Retina (tissue), 1 donor: ENCODE measurements at places on chromosomes 16 and 17.

- DNase-seq, result no peak
Observed at GRCh38 chr16:56260378-56261160, 69.3 kb downstream of the GNAO1 start.

- DNase-seq, result peak; percentile 98
Observed at GRCh38 chr17:16215273-16215964, at the start of gene NCOR1. TSS of gene NCOR1 (minus strand) at chr17:16215534. CDS start at chr17:16194569, 20,965 bp downstream.

- no peak for DNase-seq
Observed at GRCh38 chr16:8655184-8655717, 19.2 kb upstream of the ABAT start.

- DNase-seq, result no peak
Observed at GRCh38 chr16:19269098-19269497, 16.4 kb upstream of the CLEC19A start.

DNA sequence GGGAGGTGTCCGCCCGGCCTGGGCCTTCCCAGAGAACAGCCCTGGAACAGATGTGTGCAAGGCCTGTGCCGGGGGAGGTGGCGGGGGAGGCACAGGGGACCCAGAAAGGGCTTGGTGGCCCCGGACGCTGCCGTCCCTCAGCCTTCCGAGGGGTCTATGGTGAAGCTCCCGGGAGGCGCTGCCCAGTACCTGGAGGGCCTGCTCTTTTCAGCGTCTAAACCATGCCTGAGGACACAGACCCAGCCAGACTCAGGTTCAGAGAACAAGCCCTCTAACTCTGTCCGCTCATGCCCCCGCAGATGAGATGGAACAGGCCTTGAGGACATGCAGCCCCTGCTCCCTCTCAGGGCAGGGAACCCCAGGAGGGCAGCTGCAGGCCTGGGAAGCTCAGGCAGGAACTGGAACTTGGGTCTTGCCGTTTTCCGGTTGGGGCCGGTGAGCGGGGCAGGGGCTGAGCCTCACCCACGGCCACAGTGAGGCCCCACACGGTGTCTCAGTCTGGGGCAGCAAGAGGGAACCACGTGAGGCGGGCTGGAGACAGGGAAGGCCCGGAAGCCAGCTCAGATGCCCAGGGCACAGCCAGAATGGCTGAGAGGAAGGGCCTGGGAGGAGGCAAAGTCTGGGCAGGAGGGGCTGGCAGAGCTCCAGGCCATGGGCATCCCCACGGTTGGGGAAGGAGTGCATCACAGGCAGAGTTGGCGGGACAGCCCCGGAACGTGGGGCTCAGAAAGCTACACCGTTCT is 12.5 kb downstream of the SLC16A3 start:
- no peak for DNase-seq
